Hematopoietic multipotent progenitor cell treated with erythropoietin and hydrocortisone succinate and interleukin-3 and kit ligand, for 8 days (in vitro differentiated cells): ENCODE measurements at places on chromosomes 3 and 15.

DNA sequence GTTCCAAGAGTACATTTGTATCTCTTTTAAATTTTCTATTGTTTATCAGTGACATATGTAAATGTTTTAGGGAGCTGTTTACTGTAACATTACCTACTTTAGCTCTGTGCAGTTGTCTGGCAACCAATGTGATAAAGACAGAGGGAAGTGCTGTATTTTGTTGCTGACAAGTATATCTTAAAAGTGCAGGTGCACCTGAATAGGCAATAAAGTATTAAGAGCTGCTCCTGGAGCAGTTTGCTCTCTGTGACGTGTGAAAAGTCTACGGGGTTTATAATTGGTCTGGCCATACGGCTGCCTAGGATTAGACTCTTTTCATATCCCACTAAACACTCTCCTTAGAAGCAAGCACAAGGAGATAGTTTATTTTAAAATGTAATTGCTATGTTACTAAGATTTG lies 178.3 kb downstream of the IGF1R start:
- DNase-seq, result no peak

GRCh38 chr3:153442799-153443487 lies 280.9 kb downstream of the RAP2B start:
- no peak for DNase-seq

GRCh38 chr3:122676759-122677158 lies 3.9 kb upstream of the PARP14 start:
- no peak for DNase-seq

DNA sequence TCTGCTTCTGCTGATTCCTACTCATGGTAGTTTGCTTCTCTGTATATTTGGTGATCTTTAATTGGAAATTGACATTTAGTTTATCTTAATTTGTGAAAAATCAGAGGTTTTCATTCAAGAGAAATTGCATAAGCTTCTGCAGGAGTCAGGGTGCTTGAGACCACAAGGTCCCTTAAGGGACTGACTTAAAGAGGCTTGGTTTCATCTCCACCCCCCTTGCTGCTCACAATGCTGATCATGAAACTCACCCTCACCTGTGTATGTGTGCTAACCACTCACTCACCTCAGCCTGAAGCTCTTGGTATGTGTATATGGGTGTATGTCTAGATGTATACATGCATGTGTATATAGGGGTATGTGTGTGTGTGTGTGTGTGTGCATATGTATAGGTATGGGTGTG lies 11.4 kb downstream of the PGPEP1L start:
- DNase-seq, result no peak

DNA sequence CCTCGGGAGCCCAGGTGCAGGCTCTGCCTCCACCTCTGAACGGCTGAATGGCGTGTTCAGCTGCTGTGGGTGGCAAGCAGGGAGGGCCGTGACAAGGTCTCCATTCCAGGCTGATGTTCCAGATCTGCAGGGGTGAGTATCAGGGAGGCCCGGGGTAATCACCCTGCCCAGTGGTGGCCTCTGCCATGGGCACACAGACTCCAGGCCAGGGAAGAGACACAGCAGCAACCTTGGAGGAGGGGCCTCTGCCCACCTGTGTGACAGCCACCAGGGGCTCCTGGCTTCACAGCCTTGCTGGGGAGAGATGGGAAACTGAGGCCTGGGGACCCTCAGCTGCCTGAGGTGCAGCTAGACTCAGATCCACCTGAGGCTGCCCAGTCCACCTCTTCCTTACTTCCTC lies 25.6 kb upstream of the ACAD9 start:
- no peak for DNase-seq

- no peak for DNase-seq
These were observed 50.7 kb upstream of the AGBL1 start for GRCh38 chr15:86028961-86029360.

- DNase-seq, result peak; percentile 17
These were observed 28.8 kb downstream of the PCNP start for GRCh38 chr3:101602731-101603130.

- no peak for DNase-seq
These were observed 200.5 kb upstream of the TPM1 start for GRCh38 chr15:62841891-62842559.

DNA sequence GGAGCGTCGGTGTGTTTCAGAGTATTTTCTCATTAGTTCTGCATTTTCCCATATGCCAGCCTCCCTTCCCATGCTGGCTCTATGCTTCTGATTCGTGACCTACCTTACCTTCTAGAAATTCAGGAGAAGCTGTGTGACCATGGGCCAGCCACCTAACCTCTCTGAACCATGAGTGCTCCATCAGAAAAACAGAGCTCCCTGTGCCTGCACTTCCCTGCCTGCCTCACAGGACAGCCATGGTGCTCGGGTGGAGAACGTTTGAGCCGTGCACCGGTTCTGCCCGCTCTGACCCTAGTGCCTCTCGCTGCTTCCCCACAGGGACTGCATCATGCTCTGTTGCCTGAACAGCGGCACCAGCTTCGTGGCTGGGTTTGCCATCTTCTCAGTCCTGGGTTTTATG lies 74.5 kb upstream of the SLC6A1 start:
- no peak for DNase-seq

DNA sequence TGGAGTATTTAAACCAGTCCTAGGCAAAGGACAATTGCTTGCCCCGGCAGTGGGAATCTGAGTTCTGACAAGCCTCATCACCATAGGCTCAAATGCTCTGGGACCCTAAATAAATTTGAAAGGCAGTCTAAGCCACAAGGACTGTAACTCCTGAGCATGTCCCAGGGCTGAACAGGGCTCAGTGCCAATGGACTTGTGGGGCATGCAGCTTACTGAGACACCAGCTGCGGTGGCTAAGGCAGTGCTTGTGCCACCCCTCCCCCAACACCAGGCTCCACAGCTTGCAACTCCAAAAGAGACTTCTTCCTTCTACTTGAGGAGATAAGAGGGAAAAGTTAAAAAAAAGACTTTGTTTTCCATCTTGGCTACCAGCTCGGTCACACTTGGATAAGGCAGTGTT lies 289.7 kb upstream of the DCBLD2 start:
- DNase-seq, result no peak

DNA sequence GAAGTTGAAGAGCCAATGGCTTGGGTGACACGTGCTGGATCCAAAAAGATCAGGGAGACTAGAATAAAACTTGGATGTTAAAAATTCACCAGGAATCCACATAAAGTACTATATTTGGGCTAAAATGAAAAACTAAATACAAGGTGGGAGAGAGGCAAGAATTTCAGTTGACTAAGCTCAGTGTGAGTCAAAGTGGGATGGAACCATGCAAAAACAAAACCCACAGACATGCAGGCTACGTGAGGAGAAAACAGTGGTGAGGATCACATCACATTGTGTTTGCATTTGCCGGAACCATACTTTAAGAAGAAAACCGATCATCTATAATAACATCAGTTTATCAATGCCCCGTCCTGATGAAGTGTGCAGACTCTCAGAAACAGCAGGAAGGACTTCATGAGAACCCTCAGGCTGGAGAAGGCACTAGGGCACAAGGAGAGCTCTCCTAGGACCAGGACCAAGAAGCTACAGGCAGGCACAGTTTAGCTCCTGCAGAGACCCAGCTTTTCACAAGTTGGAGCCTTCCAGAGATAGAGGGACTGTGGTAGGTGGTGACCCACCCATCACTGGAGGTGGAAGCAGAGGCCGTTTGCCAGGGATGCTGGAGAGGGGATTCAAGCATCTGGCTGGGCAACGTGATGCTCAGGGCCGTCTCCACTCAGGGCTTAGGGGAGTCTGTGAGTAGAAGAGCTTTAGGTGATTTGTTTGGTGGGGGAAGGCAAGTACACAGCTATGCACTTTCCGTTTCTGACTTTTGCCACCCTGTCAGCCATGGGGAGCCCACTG lies 29.0 kb upstream of the NR2E3 start:
- no peak for DNase-seq

GRCh38 chr3:176870451-176870850 lies 326.8 kb downstream of the TBL1XR1 start:
- no peak for DNase-seq

DNA sequence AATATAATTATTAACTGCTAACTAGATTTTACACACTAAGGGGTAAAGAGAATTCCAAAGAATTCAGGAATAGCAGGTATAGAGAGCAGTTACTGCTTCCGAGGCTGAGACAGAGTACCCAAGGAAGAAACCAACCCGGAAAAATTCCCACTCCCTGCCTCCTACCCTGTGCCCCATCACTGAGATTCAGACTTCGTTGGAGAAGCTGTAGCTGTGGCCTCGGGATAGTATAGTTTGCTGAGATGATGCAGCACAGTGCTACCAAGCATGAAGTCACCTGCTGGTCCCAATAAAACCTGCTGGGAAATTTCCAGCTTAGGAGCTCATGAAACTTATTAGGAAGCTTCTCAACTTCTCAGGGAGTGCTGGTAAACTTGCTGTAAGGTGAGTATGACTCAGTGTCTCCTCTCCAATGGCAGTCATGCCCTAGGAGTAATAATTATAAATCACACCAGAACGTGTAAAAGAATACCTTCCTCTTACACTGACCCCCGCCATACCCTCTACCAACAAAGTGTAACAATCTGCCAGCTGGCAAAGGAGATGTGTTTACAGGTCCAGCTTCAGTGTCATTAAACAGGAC lies 215.2 kb upstream of the ROBO2 start:
- DNase-seq, result no peak

DNA sequence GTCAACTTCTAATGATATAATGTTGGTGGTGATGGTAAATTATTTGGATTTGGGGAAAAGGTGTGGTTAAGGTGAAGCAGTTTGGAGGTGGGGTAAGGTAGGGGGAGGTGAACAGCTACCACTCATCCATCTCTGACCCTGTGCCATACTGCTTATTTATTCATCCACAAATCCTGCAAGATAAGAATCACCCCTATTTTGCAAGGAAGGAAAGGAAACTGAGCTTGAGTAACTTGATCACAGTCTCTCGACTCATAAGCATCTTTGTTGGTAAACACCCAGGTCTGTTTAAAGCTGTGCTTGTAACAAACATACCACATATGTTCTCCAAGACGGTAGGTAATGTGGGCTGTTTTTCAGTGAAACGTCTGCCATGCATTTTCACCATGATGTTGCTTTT lies 67.3 kb downstream of the PTPRG start:
- DNase-seq, result no peak

GRCh38 chr15:81469154-81469553 lies 95.1 kb upstream of the TMC3 start:
- DNase-seq, result no peak

GRCh38 chr15:58235961-58236360 lies 97.8 kb downstream of the AQP9 start:
- no peak for DNase-seq

- peak; percentile 29 for DNase-seq
These were observed at the start of gene GATM for GRCh38 chr15:45378149-45378912. Gene GATM (minus strand): TSS chr15:45378544. CDS start chr15:45378453, 91 bp downstream.

GRCh38 chr15:78065973-78066946 lies 11.3 kb downstream of the TBC1D2B start:
- DNase-seq, result no peak

DNA sequence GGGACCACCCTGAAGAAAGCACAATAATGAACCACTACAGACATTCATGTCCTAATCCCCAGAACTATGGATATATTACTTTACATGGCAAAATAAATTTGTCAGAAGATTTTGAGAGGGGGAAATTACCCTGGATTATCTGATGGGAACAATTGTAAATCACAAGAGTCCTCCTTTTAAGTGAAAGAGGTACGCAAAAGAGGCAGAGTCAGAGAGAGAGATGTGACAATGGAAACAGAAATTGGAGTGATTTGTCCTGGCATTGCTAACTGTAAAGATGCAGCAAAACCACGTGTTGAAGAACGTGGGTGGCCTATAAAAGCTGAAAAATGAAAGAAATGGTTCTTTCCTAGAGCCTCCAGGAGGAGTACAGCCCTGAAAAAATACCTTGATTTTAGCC lies 1121.4 kb upstream of the ALCAM start:
- DNase-seq, result no peak

DNA sequence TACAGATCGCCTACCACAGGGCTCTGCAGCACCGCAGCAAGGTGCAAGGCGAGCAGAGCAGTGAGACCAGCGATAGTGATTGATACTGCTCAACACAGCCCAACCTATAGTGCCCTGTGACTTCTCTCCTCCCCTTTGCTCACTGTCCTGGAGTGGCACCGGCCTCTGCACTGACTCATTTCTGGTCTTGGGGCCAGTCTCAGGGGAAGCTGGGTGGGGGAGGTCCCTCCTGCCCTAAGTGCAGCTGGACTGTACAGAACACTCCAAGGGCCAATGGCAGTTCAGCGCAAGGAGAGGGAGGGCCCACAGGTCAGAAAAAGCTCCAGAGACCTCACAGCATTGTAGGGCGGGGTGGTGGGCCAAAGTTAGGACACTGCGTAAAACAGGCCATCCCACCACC lies 2.5 kb upstream of the OGG1 start:
- DNase-seq, result no peak

- DNase-seq, result peak; percentile 7
These were observed 47.3 kb downstream of the TMCO5A start for GRCh38 chr15:37981775-37982174.

GRCh38 chr3:51501833-51502561 lies 2.2 kb upstream of the DCAF1 start:
- DNase-seq, result peak; percentile 78

DNA sequence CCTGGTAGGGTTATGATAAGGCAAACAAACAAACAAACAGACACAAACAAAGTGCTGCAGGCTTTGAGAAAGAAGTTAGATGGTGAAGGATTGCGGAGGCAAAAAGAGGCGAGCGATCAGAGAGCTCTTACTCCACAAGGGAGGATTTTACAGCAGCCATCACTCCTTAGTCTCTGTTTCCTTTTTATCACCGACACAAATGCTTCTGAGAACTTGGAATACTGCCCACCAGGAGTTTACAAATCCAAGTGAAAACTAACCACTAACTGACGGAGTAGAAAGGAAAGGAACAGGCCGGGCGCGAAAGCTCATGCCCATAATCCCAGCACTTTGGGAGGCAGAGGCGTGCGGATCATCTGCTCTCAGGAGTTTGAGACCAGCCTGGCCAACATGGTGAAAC lies 35.6 kb upstream of the GPR160 start:
- DNase-seq, result no peak

GRCh38 chr3:58288011-58288728 lies 17.9 kb upstream of the RPP14 start:
- no peak for DNase-seq

GRCh38 chr3:134464064-134464688 lies 21.6 kb downstream of the ANAPC13 start:
- no peak for DNase-seq

DNA sequence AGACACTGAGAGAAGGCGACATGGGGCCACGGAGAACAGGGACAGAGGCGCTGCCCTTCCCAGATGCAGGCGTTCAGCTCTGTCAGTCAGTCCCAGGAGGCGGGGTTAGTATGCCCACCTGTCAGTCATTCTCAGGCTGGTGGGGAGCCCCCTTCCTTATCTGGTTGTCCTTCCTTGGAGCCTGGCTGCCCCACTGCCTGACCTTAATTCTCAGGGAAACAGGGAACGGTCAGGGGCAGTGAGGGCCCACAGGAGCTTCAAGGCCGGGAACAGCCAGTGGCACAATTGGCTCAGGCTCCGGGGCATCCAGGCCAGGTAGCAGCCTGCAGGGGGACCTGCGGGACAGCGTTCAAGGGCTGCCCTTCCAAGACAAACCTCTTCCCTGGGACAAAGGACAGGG lies 133.2 kb downstream of the CHSY1 start:
- DNase-seq, result no peak

GRCh38 chr15:88631464-88632028 lies 7.3 kb upstream of the ISG20 start:
- no peak for DNase-seq

- DNase-seq, result peak; percentile 42
These were observed 165.6 kb downstream of the GMNC start for GRCh38 chr3:190696777-190697501.
